Renal pelvis (tissue), 12 donors: ENCODE measurements at places on chromosomes 5 and 9. TPM values are rescaled to one million over a fixed set of nuclear protein-coding genes. Genes with fewer than 3 reads are reported as not detected.

NANS gene
- polyA plus RNA-seq: 38.2 TPM

HAPLN1 gene
- polyA plus RNA-seq: 5.8 TPM

DAB2 gene
- polyA plus RNA-seq: 185 TPM

ITGA2 gene
- polyA plus RNA-seq: 32.2 TPM

FOXD4 gene
- 0.42 TPM for polyA plus RNA-seq
